ENCODE measurements at places on chromosomes 4 and X. TPM values are rescaled to one million over a fixed set of nuclear protein-coding genes. Genes with fewer than 3 reads are reported as not detected.

Gene MAGEE2
- 5.3 TPM for total RNA-seq

Gene CUL4B
- total RNA-seq, result 53.8 TPM

Gene TMEM271
- 13.5 TPM for total RNA-seq

Gene TRIM75
- not detected for total RNA-seq

Gene USP53
- 16.3 TPM for total RNA-seq

Gene CCNG2
- 114 TPM for total RNA-seq

Data from parietal lobe (tissue), 2 donors.